ENCODE measurements at places on chromosomes 2 and 18. TPM values are rescaled to one million over a fixed set of nuclear protein-coding genes. Genes with fewer than 3 reads are reported as not detected.

STON1 gene
- polyA plus RNA-seq: 12.8 TPM

POTEI gene
- polyA plus RNA-seq: not detected

SNTG2 gene
- polyA plus RNA-seq: not detected

LINC00305 gene
- not detected for polyA plus RNA-seq

- H3K36me3 ChIP-seq: no peaks in the 10 kb centered on the region
- H3K27ac ChIP-seq: no peak overlapping the region
- H3K4me1 ChIP-seq: no peaks in the 10 kb centered on the region
- no peak for DNase-seq
These were observed 20.5 kb downstream of the SH2D6 start for GRCh38 chr2:85439025-85439472.

- H3K36me3 ChIP-seq: no peaks in the 10 kb centered on the region
- no peaks in the 10 kb centered on the region for H3K27me3 ChIP-seq
- H3K4me1 ChIP-seq: no peaks in the 10 kb centered on the region
- no peak for DNase-seq
These were observed 48.3 kb upstream of the TMEM18 start for GRCh38 chr2:725468-725867.

DNA sequence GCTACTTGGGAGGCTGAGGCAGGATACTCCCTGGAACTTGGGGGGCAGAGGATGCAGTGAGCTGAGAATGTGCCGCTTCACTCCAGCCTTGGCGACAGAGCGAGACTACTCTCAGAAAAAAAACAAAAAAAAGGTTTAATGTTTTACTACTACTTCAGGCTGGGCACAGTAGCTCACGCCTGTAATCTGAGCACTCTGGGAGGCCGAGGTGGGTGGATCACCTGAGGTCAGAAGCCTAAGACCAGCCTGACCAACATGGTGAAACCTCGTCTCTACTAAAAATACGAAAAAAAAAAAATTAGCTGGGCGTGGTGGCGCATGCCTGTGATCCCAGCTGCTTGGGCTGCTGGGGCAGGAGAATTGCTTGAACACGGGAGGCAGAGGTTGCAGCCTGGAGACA, 75.7 kb upstream of the ATIC start:
- DNase-seq: no peak
- H3K4me3 ChIP-seq: no peak overlapping the region
- no peak overlapping the region for H3K27ac ChIP-seq
- H3K27me3 ChIP-seq: no peaks in the 10 kb centered on the region

NRP2 gene
- polyA plus RNA-seq: 15.5 TPM

DNA sequence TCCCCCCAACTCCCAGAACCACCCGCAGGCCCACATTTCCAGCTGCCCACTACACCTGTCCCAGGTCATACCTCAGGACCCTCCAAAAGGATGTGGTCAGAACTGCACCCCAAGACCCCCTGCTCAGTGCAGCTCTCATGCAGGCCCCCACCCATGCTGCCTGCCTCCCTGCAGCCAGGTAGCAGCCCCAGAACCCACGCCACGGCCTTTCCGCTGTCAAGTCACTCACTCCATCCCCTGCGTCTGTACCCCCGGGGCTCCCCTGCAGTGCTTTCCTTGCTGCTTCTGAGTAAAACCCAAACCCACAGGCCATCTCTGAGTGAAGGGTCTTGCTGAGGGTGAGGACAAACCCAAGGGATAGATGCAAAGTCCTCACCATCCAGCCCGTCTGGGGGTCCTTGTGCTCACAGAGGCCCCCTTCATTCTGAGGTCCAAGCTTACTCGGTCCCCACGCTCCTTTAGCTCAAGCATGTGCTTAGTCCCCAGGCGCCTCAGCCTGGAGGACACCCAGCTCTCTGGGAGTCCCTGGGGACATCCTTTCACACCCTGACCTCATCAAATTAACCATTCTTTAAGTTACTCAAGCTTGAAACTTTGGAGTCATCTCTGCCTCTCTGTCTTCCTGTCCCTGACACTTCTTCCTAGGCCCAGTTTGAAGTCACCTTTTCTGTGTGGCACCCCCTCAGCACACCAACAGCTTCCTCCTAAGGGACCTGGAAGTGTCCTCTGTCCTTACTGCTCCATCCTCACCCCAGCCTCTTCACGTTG, 130.1 kb downstream of the SMAD7 start:
- no peaks in the 10 kb centered on the region for H3K27me3 ChIP-seq
- DNase-seq: peak; percentile 67
- H3K4me3 ChIP-seq: no peak overlapping the region
- H3K4me1 ChIP-seq: no peaks in the 10 kb centered on the region
- H3K36me3 ChIP-seq: peaks cover 4% of the 10 kb centered on the region

- no peak for DNase-seq
- H3K4me1 ChIP-seq: no peaks in the 10 kb centered on the region
- H3K27me3 ChIP-seq: no peaks in the 10 kb centered on the region
- no peak overlapping the region for H3K4me3 ChIP-seq
These were observed 96.7 kb upstream of the RPE start for GRCh38 chr2:209905691-209906090.

DNA sequence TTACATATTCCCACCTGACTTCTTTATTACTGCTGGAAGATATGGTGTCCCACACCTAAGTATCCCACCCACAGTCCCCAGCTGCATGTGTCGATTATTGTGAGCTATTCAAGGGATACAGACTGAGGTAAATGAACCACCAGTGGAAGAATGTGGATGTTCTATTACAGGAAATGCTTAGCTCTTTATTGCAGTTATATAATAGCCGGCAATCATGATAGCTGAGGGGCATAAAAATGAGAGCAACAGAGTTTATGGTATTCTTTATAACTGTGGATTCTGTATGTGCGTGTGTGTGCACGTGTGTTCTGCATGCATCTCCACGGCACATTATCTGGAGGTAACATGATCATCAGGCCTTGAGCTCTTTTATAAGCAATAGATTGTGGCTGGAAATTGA, 198.9 kb downstream of the NEDD4L start:
- DNase-seq: no peak
- no peak overlapping the region for H3K4me3 ChIP-seq
- H3K27ac ChIP-seq: no peak overlapping the region
- H3K27me3 ChIP-seq: no peaks in the 10 kb centered on the region
- no peaks in the 10 kb centered on the region for H3K4me1 ChIP-seq
- H3K36me3 ChIP-seq: no peaks in the 10 kb centered on the region

DNA sequence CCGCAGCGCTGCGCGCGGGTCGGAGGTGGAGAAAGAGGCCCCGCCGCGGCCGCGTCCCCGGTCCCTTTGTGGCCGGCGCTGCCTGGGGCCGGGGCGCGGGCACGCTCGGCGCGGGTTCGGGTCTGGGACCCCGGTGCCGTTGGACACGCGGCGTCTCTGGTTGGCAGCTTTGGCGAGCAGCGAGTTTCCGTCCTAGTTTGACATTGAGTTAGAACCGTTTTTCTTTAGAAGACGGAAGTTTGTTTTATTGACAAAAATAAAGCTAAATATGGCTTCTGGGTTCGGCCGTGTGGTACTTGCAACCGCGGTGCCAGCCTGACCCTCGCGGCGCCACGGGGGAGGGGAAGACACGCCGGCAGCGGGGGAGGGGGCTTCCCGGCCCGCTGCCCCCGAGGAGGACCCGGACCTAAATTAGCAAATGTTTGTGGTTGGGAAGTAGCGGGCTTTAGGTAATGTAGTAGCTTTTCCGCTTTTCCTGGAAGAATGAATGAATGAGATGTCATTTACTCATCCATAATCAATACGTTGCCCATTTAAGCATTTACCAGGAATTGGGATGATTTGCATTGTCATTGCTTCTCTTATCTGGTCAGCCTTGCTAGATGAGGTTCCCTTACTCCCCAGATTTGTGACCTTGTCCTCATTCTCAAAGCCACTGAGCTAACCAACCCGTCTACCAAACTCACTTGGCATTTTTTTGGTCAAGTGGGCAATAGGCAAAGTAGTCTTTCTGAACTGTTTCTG, 530 bp downstream of the GALNT1 start:
- H3K27me3 ChIP-seq: no peaks in the 10 kb centered on the region
- peak; percentile 81 for DNase-seq
- H3K36me3 ChIP-seq: no peaks in the 10 kb centered on the region
- peak overlapping the region; percentile 22 for H3K27ac ChIP-seq
- H3K4me1 ChIP-seq: no peaks in the 10 kb centered on the region

- DNase-seq: peak; percentile 69
- no peak overlapping the region for H3K4me3 ChIP-seq
- H3K27ac ChIP-seq: no peak overlapping the region
- no peaks in the 10 kb centered on the region for H3K27me3 ChIP-seq
- H3K4me1 ChIP-seq: no peaks in the 10 kb centered on the region
- H3K36me3 ChIP-seq: no peaks in the 10 kb centered on the region
These were observed 39.9 kb upstream of the DARS1 start for GRCh38 chr2:136025057-136025973.

DNA sequence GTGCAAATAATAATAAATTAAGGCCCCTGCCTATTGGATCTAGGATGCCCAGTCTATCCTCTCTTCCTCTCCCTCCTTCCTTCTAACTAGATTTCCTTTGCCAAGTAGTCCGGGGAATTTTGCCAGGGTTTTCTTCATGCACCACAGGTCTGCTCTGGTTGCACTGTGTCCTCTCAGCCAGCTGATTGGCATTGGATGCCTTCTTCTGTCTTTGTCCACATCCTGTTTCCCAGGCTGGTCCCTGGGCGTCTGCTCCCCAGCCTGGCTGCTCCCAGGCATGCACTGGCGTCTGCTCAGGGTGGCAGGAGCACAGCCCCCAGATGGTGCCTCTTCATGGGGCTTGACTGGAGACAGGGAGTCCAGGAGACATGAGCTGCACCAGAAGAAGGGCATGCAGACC, 66.4 kb downstream of the GALR1 start:
- no peak overlapping the region for H3K27ac ChIP-seq
- H3K4me1 ChIP-seq: no peaks in the 10 kb centered on the region
- H3K4me3 ChIP-seq: no peak overlapping the region

GPR45 gene
- not detected for polyA plus RNA-seq

DNA sequence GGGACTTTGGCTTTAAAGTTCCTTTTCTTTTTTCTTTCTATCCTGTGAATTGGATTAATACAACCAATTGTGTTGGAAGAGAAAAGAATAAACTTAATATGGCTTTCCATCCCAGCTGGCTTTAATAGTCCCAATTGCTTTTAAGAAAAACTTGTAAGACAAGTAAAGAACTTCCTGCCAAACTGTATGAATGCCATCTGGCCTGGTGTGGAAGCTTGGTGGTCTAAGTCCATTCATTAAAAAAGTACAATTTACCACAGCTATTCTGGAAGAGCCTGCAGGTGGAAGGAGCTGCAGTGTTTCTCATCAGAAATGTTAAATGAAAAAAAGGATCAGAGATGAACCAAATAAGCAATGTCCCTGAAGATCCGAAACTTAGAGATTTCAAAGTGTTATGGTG, 103.9 kb downstream of the KLHL14 start:
- H3K27me3 ChIP-seq: no peaks in the 10 kb centered on the region
- no peak for DNase-seq
- no peak overlapping the region for H3K4me3 ChIP-seq
- H3K4me1 ChIP-seq: no peaks in the 10 kb centered on the region

- DNase-seq: no peak
- no peak overlapping the region for H3K27ac ChIP-seq
- no peak overlapping the region for H3K4me3 ChIP-seq
- H3K27me3 ChIP-seq: no peaks in the 10 kb centered on the region
These were observed 12.1 kb downstream of the ANKRD23 start for GRCh38 chr2:96831679-96832078.

DNA sequence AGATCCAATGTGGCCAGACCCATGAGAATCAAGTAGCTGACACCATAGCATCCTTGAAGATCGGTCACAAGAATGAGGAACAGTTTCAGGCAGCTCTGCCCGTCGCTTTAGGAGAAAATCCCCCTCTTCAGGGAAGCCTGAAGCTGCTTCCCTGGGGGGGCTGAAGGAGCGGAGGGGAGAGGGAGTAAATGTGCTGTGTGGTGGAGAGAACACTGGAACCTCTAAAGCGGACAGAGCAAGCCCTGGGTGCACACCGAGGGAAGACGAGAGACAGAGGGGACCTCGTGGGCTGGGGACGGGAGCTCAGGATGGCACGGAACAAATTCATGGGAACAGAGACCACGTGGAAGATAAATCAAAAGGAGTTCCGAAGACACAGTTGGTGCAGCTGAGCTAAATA, 154.3 kb downstream of the NDUFA10 start:
- no peaks in the 10 kb centered on the region for H3K27me3 ChIP-seq
- DNase-seq: no peak
- H3K36me3 ChIP-seq: no peaks in the 10 kb centered on the region
- H3K4me1 ChIP-seq: no peaks in the 10 kb centered on the region
- H3K27ac ChIP-seq: no peak overlapping the region
- H3K4me3 ChIP-seq: no peak overlapping the region

- H3K36me3 ChIP-seq: no peaks in the 10 kb centered on the region
- no peak for DNase-seq
- no peak overlapping the region for H3K4me3 ChIP-seq
- H3K27me3 ChIP-seq: no peaks in the 10 kb centered on the region
These were observed 78.8 kb upstream of the FZD5 start for GRCh38 chr2:207848545-207848928.

IL37 gene
- not detected for polyA plus RNA-seq

NETO1 gene
- polyA plus RNA-seq: not detected

TRABD2A gene
- 0.23 TPM for polyA plus RNA-seq

DNA sequence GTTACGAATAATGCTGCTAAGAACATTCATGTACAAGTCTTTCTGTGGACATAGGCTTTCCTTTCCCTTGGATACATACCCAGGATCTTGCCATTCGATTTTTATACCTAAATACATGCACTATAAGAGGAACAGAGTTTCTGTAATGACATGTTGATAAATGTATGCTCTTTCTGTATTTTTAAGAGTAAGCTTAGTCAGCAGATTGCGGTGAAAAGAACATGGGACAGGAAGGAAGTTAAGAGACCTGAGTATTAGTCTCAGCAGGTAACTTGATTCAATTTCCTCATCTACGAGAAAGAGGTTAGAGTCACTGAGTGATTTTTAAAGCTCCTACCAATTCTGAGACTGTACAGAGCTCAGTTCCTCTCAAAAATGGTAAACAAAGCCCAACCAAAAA, 2.6 kb upstream of the TLK1 start:
- no peaks in the 10 kb centered on the region for H3K27me3 ChIP-seq
- DNase-seq: no peak
- no peak overlapping the region for H3K27ac ChIP-seq

All from aorta (tissue), 5 donors.